ENCODE measurements at places on chromosomes 6 and 20.

- DNase-seq: peak; percentile 91
Measured at GRCh38 chr6:148835920-148836441, 89.2 kb downstream of the UST start.

DNA sequence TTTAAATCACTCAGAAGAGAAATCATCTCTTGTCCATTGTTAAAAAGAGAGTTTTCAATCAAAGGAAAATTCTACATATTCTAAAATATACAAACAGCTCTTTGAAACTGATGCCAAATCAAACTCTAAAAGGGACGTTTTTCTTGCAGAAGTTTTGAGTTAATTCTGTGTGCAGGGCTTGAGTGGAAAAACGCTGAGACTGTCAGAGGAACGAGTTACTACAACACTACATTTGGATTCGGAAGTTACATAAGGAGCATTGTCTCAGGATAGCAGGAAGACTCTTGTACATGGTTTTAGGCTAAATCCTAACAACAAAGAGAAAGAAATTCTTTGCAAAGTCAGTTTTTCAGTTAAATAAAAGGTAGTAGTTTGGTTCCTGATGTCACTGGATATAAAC, 155.7 kb upstream of the SUPT3H start:
- DNase-seq: no peak

DNA sequence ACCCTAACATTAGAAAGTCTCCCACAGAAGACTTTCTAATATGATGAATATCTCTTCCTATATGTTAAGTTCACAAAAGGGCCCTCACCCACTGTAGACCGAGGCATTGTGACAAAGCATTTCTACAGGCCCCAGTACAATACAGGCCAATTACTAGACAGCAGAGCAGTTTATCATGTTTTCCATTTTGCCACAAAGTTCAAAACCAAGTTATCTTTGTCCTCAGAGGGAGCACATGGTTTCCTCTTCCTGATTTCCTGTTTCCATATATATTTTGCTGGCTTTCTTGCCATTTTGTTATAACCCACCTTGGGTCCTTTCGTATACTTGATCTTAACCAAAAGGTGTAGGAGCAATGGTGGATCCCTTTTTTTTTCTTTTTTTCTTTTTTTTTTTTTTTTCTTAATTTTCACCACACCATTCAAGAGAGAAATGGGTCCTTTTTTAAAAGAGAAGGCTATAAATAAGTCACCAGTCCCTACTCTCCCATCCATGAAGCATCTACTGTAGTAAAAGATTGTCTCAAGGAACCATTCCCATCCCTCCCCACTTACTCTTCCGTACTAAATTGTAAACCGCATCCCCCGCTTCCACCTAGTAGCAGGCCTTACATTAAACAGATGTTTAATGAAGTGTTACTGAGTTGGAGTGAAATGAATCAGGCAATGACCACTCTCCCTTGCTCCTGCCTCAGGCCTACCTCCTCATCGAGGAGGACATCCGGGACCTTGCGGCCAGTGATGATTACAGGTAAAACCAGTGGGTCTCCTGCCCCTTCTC, 2.1 kb upstream of the UBE2C start:
- no peak for DNase-seq

GRCh38 chr6:49806145-49806544, 19.1 kb upstream of the PGK2 start:
- no peak for DNase-seq

DNA sequence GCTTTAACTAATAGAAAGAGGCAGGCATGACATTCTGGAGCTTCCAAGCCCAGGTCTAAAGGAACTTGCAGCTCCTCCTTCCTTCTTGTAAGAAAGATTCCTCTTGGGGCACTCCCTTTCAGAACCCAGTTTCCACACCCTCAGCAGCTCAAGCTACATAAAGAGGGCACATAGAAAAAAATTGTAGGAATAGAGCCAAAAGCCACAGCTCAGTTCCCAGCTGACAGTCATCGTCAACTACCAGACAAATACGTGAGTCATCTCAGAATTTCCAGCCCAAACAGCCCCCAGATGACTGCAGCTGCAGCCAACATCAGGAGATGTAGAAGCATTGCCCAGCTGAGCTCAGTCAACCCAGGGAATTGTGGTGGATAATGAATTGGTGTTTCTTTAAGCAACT, 349.8 kb upstream of the ARID1B start:
- peak; percentile 90 for DNase-seq

- no peak for DNase-seq
Measured at GRCh38 chr20:37380864-37381579, 35.1 kb downstream of the SRC start.

DNA sequence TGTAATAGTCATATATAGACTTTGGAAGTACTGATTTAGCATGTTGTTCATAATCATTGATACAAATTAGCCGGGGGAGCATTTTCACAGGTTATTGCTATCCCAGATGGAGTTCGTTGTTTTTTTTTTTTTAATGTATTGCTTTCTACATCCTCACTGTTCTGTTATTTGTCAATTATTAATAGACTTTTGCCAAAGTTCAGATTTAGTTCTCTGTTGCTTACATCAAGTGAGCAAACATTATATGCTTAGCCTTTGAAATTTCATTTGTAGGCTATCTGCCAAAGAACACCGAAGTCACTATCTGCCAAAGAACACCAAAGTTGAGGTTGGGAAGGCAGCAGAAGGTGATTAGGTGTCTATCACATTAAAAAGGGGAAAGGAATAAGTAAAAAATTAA, at the start of gene HAO1:
TSS of gene HAO1 (minus strand) at position 118 of the 400 bp plus-strand sequence. CDS start at position 82, 36 bp downstream.
- DNase-seq: no peak

DNA sequence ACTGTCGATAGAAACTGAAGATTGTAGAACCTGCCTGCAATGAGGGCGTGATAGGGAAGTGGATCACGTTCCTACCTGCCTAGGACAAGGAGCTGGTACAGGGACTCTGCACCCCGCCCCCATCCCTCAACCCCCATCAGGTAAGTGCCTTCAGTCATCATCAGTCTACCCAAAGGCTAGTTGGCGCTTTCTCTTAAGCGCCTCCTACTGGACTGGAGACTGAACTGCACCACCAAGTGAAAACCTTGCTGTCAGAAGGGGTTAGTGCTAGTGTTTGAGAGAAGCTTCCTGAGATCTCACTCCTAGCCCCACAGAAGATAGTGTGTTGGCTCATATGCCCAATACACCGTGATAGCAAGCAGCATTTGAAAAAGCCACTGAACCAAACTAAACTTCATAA, 706.5 kb upstream of the MAN1A1 start:
- DNase-seq: no peak

DNA sequence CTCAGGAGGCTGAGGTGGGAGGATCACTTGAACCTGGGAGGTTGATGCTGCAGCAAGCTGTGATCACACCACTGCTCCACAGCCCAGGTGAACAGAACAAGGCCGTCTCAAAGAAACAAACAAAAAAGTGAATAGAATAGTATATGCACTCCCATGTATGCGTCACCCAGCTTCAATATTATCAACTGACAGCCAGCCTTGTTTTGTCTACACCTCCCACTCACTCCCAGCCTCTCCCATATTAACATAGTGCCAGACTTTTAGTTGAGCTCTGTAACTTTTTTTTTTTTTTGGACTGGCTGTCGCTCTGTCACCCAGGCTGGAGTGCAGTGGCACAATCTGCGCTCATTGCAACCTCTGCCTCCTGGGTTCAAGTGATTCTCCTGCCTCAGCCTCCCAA, 18.1 kb upstream of the ILRUN start:
- no peak for DNase-seq

- no peak for DNase-seq
Measured at GRCh38 chr6:36355819-36356218, 19.1 kb upstream of the BNIP5 start.

- DNase-seq: peak; percentile 17
Measured at GRCh38 chr6:21666853-21667681, 73.5 kb downstream of the SOX4 start.

GRCh38 chr6:15246217-15246665, 372 bp downstream of the JARID2 start:
- no peak for DNase-seq

- DNase-seq: no peak
Measured at GRCh38 chr6:44264154-44265006, 971 bp downstream of the NFKBIE start.

GRCh38 chr20:35871259-35871771, 83.0 kb downstream of the SCAND1 start:
- DNase-seq: peak; percentile 63

- DNase-seq: no peak
Measured at GRCh38 chr6:101663100-101663499, 269.6 kb downstream of the GRIK2 start.

DNA sequence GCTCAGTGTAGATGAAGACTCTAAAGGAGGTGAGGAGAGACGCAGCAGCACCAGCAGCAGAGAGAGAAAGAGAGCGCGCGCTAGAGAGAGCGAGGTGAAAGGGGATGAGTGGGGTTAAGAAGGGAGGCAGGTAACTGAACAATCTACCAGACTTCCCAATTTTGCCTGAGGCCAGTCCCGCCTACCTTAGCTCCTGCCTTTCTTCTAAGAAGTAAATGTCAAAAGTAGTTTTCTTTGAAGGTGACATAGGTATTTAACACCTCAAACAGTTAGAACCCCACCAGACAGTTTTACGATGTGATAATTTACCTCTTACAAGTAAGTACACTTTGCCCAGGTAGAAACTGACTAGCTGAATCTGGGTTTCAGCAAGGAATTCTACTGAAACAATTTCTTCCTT, 132.0 kb upstream of the EEF1E1 start:
- DNase-seq: no peak

- no peak for DNase-seq
Measured at GRCh38 chr6:24959319-24959718, 23.6 kb upstream of the RIPOR2 start.

- no peak for DNase-seq
Measured at GRCh38 chr6:167420177-167420576, 95.3 kb downstream of the TTLL2 start.

DNA sequence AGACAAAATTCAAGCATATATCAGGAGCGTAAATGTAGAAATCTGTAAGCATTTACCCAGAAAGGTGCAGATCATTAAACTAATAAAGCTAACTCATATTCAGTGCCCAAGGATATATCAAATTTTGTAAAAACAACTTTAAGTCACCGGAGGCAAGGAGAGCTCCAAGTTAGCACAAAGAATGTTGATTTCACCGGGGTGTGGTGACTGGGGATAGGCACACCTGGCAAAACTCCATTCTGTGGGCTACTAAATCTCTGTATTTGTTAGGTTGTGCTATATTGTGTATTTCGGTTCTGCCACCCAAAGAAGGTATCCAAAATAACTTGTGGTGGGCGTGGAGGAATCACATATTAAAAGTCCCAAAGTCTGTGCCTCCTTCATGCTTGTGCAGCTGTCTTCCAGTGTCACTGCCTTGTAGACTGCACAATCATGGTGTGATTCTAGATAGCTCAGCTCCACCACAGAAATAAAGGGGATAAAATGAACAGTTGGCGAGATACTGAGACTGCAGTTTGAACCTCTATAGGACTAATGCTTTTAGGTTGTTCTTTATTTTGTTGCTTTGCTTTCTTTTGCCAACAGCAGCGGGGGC, 111.6 kb downstream of the GMDS start:
- no peak for DNase-seq

GRCh38 chr6:114055349-114055748, 84.4 kb upstream of the HDAC2 start:
- DNase-seq: no peak

DNA sequence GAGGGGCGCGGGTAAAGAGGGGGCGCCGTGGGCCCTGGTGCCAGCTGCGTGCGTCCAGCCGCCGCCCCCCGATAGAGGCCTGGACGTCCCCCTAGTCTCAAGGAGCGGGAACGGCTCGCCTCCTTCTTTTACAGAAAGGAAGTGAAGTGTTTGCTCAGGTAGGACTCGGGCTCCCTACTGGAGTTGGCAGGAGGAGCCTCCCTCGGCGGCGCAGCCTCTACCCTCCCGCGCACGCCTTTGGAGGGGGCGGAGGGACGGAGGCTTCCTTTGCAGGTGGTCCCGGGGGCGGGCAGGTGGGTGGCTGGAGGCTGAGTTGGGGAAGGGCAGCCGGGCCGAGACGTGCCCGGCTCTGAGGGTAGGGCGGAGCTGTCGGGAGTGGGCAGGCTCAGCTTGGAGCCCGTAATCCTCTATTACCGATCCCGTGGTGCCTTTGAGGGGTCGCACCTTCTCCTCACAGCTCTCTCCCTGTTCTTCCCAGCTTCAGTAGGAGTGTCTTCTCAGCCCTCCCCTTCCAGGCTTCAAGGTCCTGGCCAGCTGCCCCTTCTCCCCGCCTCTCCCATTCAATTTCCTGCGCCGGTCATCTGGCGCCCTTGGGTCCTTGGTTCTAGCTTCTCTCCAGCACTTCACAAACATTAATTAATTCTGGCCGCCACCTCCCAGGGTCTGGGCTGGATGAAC, 728 bp downstream of the ITPR3 start:
- no peak for DNase-seq

DNA sequence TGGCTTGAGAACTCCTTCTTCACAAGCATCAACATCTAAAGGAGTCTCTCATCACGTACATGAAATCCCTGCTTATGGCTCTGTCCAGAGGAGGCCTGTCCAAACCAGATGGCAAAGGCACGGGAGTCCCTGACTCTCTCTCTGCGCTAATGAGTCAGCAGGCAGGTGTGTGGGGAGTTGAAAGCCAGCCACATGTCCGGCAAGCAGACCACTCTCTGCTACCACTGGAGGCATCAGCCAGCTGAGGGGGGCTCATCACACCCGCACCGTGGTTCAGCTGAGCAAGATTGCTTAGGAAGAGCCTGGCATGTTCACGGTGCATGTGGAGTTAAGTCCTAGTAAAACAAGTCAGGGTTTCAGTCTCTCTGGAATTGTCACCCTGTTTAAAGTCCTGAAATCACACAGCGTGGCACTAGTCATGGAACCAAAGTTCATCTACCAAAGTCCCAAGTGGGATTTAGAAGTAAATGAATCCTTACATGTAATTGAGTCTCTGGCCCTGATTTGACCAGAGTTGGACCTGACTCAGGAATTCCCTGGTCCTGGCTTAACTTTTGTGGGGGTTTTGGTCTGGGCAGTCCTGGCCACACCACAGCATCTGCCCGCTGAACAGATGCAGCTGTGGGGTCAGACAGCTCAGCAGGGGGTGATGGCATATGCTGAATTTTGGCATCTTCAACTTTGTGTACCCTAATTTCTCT, 155.2 kb upstream of the RIN2 start:
- no peak for DNase-seq

GRCh38 chr6:135675862-135676261, 175.6 kb upstream of the PDE7B start:
- DNase-seq: peak; percentile 13

GRCh38 chr20:4967752-4968477, 33.4 kb downstream of the SLC23A2 start:
- DNase-seq: no peak

DNA sequence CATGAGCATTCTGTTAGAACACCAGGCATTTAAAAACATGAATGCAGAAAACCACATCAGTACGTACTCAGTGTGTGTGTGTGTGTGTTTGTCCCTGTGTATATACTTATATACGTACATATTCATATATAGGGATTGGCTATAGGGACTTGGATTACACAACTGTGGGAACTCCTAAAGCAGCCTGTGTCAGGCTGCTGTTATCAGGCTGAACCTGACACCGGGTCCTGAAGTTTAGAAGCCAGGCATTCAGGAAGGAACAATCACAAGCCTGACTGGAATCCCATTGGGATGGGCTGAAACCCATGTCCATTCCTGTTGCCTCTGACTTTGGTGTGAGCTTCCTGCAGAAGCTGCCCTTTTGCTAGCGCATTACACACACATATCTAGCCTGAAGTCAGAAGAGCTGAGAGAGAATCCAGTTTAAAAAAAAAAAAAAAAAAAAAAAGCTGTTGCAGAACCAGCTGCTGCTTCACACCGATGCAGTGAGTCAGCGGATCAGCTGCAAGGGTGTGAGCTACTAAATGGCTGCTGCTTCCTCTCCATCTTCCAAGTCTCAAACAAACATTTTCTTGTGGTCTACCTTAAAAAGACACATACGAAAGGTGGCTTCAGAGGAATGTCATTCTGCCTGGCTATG, 348.1 kb downstream of the THBS2 start:
- peak; percentile 41 for DNase-seq

Measured in fibroblast of lung (primary cell).